ENCODE measurements at places on chromosomes 4 and X. TPM values are rescaled to one million over a fixed set of nuclear protein-coding genes. Genes with fewer than 3 reads are reported as not detected.

GRCh38 chr4:6263526-6264224 lies 6.0 kb upstream of the WFS1 start:
- H3K4me3 ChIP-seq: no peak overlapping the region
- H3K27me3 ChIP-seq: peaks cover 35% of the 10 kb centered on the region
- H3K36me3 ChIP-seq: no peaks in the 10 kb centered on the region

- no peak for DNase-seq
- H3K4me1 ChIP-seq: peaks cover 68% of the 10 kb centered on the region
- H3K4me3 ChIP-seq: no peak overlapping the region
- H3K27ac ChIP-seq: no peak overlapping the region
Measured at GRCh38 chr4:165388756-165389155, 9.9 kb downstream of the CPE start.

GRCh38 chr4:89242864-89243732 lies 64.5 kb downstream of the GPRIN3 start:
- no peak for DNase-seq
- H3K4me3 ChIP-seq: no peak overlapping the region
- no peak overlapping the region for H3K27ac ChIP-seq
- no peaks in the 10 kb centered on the region for H3K27me3 ChIP-seq
- H3K4me1 ChIP-seq: peaks cover 15% of the 10 kb centered on the region

DNA sequence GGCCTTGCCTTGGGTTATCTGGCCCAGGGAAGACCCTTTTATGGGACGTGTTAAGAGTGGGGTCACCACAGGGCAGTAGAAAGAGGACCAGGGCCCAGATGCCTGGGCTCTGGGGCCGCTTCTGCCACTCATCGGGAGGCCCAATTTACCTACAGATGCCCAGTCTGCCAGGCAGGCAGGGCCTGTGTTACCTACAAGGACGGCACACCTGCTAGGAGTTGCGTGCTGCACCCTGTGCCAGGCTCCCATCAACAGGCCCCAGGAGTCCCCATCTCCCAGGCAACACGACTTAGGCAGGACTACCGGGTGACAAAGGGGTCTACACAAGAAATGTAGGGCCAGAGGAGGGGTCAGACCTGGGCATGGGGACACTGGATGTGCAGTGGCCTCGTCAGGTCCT lies 34.6 kb downstream of the WDR1 start:
- DNase-seq: peak; percentile 67
- H3K4me3 ChIP-seq: no peak overlapping the region
- peaks cover 43% of the 10 kb centered on the region for H3K36me3 ChIP-seq

MTNR1A gene
- 0.44 TPM for total RNA-seq

GRCh38 chr4:5962416-5962815 lies 55.8 kb downstream of the C4orf50 start:
- H3K4me3 ChIP-seq: no peak overlapping the region
- no peak overlapping the region for H3K27ac ChIP-seq
- H3K4me1 ChIP-seq: no peaks in the 10 kb centered on the region
- H3K27me3 ChIP-seq: peaks cover 74% of the 10 kb centered on the region
- no peak for DNase-seq

TMEM35A gene
- total RNA-seq: 0.85 TPM

DUX4 gene
- not detected for total RNA-seq

Measured in chondrocyte (in vitro differentiated cells).